ENCODE measurements at places on chromosomes 11 and 22.

- DNase-seq: no peak
Measured at GRCh38 chr11:16440136-16440535, 83.8 kb upstream of the SOX6 start.

GRCh38 chr11:117724621-117725020 is 72.4 kb downstream of the DSCAML1 start:
- DNase-seq: no peak

- DNase-seq: peak; percentile 46
Measured at GRCh38 chr11:126083829-126084607, 21.4 kb upstream of the CDON start.

- DNase-seq: no peak
Measured at GRCh38 chr22:23673826-23674690, 16.8 kb upstream of the RGL4 start.

Measured in CD4-positive, alpha-beta T cell treated with Interleukin-10 for 1 hour (primary cell).